ENCODE measurements at places on chromosomes 11 and 22. TPM values are rescaled to one million over a fixed set of nuclear protein-coding genes. Genes with fewer than 3 reads are reported as not detected.

PTPRCAP gene
- 0.44 TPM for total RNA-seq

NLRP14 gene
- 0.50 TPM for total RNA-seq

SDHD gene
- 127 TPM for total RNA-seq

KCNQ1OT1 gene
- 2.8 TPM for total RNA-seq

KRTAP5-2 gene
- not detected for total RNA-seq

VPREB1 gene
- not detected for total RNA-seq

ZPR1 gene
- 49.2 TPM for total RNA-seq

ABCC8 gene
- not detected for total RNA-seq

TECTA gene
- total RNA-seq, result 0.87 TPM

RPS6KA4 gene
- total RNA-seq, result 39.7 TPM

EFEMP2 gene
- 37.7 TPM for total RNA-seq

TCN2 gene
- total RNA-seq, result 3.4 TPM

TMEM86A gene
- total RNA-seq, result 0.25 TPM

SCGB2A2 gene
- total RNA-seq, result not detected

TNNI2 gene
- total RNA-seq, result not detected

TEX12 gene
- 0.11 TPM for total RNA-seq

GLB1L3 gene
- total RNA-seq, result not detected

OPCML gene
- 0.22 TPM for total RNA-seq

YWHAH gene
- 80.7 TPM for total RNA-seq

SYT12 gene
- total RNA-seq, result under 0.01 TPM
